ENCODE measurements at places on chromosomes 4 and X. TPM values are rescaled to one million over a fixed set of nuclear protein-coding genes. Genes with fewer than 3 reads are reported as not detected.

Gene ZNF157
- 2.6 TPM for total RNA-seq

Gene C4orf46
- 42.1 TPM for total RNA-seq

Gene HTT-AS
- not detected for total RNA-seq

Gene SHISA3
- total RNA-seq, result 1.5 TPM

Gene CYLC1
- total RNA-seq, result not detected

Gene CENPI
- total RNA-seq, result 8.2 TPM

Gene CT45A2
- not detected for total RNA-seq

Gene SOX3
- 2.1 TPM for total RNA-seq

Gene GATA1
- 0.44 TPM for total RNA-seq
